ENCODE measurements at places on chromosomes 6 and 20.

DNA sequence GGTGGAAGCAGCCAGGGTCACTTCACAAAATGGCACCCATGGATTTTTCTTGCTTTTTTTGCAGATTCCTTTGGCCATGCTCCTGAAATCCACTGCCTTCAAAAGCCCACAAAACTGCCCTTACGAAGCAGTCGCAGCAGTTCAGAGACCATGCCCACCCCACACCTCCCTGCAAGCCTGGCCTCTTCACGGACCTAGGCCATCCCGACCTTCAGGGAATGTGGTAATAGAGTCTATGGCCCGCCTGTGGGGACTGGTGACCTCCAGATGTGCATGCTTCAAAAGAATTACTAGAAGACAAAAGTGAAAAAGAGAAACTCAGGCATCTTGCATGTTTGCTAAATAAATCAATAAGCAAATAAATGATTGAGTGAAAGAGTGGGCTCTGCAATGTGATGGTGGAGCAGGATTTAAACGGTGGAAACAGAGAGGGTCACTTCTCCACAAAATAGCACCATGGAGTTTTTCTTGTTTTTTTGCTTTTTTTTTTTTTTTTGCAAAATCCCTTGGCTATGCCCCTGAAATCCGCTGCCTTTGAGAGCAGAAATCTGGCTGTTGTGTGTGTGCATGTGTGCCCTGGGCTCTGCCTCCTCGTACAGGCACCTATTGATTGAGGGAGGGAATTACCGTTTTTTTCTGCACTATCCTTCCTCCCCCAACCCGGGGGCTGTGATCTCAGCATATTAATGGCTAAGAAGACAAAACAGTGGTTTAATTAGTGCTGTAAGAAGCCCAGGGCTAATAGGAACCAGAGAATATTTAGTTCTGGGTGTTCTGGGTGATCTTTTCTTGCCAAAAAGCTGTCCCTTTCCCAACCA, 107.4 kb downstream of the PXDC1 start:
- DNase-seq = no peak

DNA sequence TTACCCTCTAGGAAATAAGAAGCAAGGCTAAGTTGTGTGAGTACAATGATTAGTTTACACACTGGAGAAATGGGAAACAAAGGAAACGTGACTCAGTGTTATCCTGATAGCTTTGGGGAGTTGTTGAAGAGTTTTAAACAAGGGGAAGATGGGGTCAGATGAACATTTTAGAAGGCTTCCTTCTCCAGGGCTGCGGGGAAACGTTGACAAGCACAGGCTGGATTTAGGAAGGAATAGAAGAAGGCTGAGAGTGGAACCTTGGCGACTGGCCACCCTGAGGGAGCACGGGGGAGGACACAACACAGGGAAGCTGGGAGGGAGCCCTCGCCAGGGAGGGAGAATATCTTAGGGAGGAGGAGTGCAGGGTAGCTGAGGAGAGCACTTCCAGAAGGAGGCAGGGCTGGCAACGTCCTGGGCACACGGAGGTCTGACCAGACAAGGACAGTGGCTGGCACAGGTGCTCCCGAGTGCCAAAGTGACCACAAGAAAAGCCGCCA, 134.7 kb downstream of the AIG1 start:
- no peak for DNase-seq

DNA sequence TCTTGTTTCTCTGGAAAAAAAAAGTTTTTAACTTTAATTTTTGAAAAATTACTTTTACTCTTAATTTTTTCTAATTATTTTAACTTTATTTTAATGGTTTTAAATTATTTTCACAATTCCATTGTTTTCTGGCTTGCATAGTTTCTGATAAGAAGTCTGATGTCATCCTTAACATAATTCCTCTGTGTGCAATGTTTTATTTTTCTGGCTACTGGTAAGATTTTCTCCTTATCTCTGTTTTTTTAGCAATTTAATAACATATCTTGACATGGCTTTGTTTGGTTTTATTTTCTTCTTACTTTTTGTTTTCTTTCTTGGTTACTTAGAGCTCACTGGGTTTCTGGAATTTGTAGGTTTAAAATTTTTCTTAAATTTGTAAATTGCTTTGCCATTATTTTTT, 114.8 kb downstream of the TBXT start:
- no peak for DNase-seq

DNA sequence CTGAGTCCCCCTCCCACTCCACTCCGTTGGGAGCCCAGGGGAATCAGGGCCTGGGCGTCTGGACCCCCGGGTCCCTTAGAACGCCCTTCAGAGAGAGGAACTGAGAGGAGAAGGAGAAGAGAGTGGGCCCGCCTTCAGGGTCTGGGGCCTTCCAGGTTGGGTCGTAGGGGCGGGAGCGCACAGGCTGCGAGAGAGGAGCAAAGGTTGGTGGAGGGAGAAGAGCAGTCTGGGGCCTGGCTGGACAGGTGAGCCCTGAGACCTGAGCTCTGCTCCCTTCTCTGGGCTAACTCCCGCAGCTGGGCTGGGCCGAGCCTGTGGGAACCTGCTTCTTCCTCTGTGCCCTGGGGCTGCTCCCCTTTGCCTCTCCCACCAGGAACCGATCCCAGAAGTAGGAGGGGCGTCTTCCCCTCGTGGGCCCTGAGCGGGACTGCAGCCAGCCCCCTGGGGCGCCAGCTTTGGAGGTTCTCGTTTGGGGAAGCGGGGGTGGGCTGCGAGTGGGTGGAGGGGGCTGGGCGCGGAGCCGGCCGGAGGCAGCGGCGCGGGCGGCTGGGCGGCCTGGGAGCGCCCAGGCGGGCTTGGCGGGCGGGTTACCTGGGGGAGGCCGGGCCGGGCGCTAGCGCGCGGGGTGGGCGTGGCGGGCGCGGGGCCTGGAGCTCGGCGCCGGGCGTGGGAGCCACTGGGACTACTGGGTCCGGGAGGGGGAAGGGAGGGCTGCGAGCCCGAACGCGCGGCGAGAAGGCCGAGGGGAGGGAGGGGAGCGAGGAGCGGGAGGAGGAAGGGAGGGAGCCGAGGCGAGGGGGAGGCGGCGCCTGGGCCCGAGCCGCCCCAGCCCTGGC, at the start of gene DDR1:
DDR1 (plus strand) TSS at position 835 of the 836 bp plus-strand sequence. CDS start 4,211 bp downstream, outside the sequence.
- peak; percentile 14 for DNase-seq

GRCh38 chr6:2756241-2756640, 5.5 kb upstream of the MYLK4 start:
- no peak for DNase-seq

GRCh38 chr6:109793792-109794191, 102.7 kb downstream of the FIG4 start:
- DNase-seq = no peak

- no peak for DNase-seq
These were observed 36.6 kb downstream of the BCL2L1 start for GRCh38 chr20:31685853-31686643.

- no peak for DNase-seq
These were observed 58.9 kb upstream of the KLHL31 start for GRCh38 chr6:53724501-53724900.

DNA sequence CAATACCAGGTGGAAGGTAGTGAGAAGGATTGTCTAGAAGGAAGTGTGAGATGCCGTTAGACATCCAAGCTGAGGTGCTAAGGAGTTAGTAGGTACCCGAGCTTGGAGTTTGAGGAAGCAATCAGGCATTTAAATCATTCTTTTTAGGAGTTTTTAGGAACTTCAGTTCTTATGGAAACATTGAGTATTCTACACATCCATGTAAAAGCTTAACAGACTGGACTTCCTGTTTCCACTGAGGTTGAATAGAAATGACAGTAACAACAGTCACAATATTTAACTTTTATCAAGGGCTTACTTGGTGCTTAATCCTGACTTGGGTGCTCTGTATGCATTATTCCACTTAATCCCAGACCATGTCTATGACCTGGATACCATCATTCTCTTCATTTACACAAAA, 136.4 kb downstream of the UST start:
- no peak for DNase-seq

- no peak for DNase-seq
These were observed 247.7 kb downstream of the TBC1D7 start for GRCh38 chr6:13080462-13081188.

- DNase-seq = no peak
These were observed 593.0 kb upstream of the CITED2 start for GRCh38 chr6:139967497-139967896.

- DNase-seq = no peak
These were observed 164.8 kb upstream of the SGK1 start for GRCh38 chr6:134482593-134483270.

- no peak for DNase-seq
These were observed 684.4 kb upstream of the CITED2 start for GRCh38 chr6:140058863-140059262.

GRCh38 chr20:33670715-33671499, 3.3 kb downstream of the NECAB3 start:
- DNase-seq = no peak

DNA sequence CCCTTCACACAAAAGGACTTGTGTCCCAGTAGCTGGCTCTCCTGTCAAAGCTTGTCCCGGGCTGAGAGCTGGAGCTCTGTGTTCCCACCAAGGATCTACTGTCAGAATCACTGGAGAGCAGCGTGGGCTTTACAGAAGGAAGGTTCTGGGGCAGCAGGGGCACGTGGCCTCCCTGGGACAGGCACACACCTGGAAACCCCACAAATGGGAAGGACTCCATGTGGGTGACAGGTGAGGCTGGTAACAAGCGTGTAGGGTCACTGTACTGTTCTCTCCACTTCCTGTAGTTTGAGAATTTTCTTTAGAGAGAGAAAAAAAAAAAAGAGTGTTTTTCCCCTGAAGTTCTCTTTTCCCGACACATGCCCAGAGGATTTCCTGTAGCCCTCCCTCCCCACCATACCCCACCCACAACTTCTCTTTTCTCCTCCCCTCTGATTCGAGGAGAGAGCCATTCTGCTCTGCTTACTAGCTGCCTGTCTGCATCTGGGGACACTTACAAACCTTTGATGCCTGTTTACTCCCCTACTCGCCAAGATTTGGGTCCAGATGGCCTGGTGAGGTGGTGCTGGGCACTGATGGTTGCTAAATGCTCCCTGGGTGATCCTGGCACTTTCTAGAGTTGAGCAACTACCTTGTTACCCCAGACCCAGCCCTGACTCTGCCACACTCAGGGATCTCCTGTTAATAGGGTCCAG, 84.1 kb upstream of the SIRPA start:
- DNase-seq = no peak

DNA sequence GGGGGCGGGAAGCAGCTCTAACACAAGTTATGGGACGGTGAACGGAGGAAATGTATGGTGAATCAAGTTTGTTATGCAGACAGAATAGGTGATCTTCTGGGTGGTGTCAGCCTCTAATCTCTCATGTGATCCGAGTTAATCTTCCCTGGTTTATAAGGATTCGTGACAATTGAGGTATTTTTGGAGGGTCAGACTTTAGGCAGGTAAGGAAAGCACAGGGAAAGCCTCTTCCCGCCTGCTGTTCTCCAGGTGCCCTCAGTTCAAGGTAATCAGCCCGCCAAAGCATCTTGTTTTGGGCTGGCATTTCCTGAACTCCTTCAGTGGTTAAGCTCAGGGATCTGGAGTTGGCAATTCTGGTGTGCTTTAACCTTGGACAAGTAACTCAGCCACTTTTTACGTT, 1.2 kb downstream of the CSTF1 start:
- DNase-seq = no peak

DNA sequence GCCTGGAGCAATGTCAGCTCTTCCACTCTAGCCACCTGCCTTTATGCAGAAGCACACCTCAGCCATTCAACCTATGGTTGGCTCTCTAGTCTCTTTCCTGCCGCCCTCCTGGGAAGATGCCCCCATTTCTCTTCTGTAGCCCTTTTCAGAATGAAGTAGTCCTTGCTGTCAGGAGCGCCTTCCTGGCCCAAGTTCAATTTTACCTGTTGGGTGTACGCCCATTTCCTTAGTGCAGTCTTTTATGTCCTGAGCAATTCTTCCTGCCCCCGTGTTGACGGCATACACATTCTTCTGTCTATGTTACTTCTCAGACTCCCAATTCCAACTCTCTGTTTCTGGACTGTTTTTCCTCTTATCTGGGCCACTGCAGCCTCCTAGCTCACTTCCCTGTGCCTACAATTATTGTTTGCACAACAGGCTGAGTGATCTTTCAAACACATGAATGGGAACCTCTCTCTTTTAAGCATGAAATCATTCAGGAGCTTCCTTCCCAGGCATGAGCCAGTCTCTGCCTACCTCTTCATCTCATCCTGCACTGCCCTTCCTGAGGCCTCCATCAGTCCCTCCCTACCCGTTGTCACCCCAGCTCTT, 389.2 kb downstream of the CD83 start:
- no peak for DNase-seq

- no peak for DNase-seq
These were observed 634.4 kb downstream of the UTRN start for GRCh38 chr6:144919560-144919959.

- DNase-seq = no peak
These were observed 887 bp downstream of the GABBR1 start for GRCh38 chr6:29631860-29632731.

DNA sequence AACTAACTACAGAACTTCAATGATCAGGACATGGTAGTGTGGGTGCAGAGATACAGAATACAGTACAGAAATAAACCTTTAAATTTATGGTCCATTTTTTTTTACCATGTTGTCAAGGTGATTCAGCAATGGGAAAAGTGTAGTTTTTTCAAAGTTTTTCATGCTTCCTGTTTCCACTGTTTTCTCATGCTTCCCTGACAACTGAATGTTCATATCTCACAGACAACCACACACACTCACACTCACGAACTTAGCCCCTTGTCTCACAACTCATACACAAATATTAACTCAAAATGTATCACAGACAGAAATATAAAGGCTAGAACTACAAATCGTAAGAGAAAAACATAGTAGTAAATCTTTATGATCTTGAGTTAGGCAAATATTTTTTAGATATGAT, 232.6 kb upstream of the CDYL start:
- DNase-seq = no peak

- no peak for DNase-seq
These were observed 23.1 kb downstream of the AAR2 start for GRCh38 chr20:36259177-36260061.

DNA sequence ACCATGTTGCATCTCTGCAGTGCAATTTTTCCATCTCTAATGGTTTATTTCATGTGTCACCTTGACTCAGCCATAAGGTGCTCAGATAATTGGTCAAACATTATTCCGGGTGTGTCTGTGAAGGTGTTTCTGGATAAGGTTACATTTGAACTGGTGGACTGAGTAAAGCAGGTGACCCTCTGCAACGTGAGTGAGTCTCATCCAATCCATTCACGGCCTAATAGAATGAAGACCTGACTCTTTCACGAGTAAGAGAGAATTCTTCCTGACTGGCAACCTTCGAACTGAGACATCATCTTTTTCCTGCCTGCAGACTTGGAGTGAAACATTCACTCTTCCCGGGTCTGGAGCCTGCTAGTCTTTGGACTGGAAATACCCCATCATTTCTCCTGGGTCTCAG, 77.1 kb upstream of the SLC22A23 start:
- DNase-seq = no peak
